CD8-positive, alpha-beta memory T cell (primary cell): ENCODE measurements at places on chromosomes 1 and 21. TPM values are rescaled to one million over a fixed set of nuclear protein-coding genes. Genes with fewer than 3 reads are reported as not detected.

The OR2L2 gene
- not detected for total RNA-seq

The FCRL4 gene
- not detected for total RNA-seq

The KCNJ15 gene
- not detected for total RNA-seq

The ARHGEF10L gene
- total RNA-seq, result 0.26 TPM

The CRNN gene
- total RNA-seq, result not detected

The KCNK2 gene
- not detected for total RNA-seq

The ZNF436 gene
- 5.9 TPM for total RNA-seq

The RNU1-2 gene
- 1,293 TPM for total RNA-seq

The CD5L gene
- total RNA-seq, result not detected

The TMEM9 gene
- total RNA-seq, result 17.1 TPM

The GCSAML gene
- 0.20 TPM for total RNA-seq

The AVPR1B gene
- total RNA-seq, result not detected

GRCh38 chr1:45013551-45014209, 1.6 kb downstream of the UROD start:
- H3K27ac ChIP-seq, result peak overlapping the region; percentile 74
- H3K36me3 ChIP-seq, result peaks cover 19% of the 10 kb centered on the region
- no peak for DNase-seq
- peak overlapping the region; percentile 66 for H3K4me3 ChIP-seq
- no peaks in the 10 kb centered on the region for H3K27me3 ChIP-seq

- H3K27me3 ChIP-seq, result no peaks in the 10 kb centered on the region
- no peak for DNase-seq
- no peaks in the 10 kb centered on the region for H3K4me1 ChIP-seq
- no peak overlapping the region for H3K4me3 ChIP-seq
- H3K36me3 ChIP-seq, result no peaks in the 10 kb centered on the region
Measured at GRCh38 chr1:9161342-9161741, 32.4 kb upstream of the GPR157 start.

- no peaks in the 10 kb centered on the region for H3K27me3 ChIP-seq
- no peaks in the 10 kb centered on the region for H3K36me3 ChIP-seq
- DNase-seq, result no peak
- H3K27ac ChIP-seq, result no peak overlapping the region
- no peak overlapping the region for H3K4me3 ChIP-seq
Measured at GRCh38 chr1:59901770-59902388, 24.7 kb downstream of the CYP2J2 start.

GRCh38 chr1:32749771-32750170, 47.2 kb upstream of the SYNC start:
- no peaks in the 10 kb centered on the region for H3K36me3 ChIP-seq
- H3K4me1 ChIP-seq, result peaks cover 6% of the 10 kb centered on the region
- no peaks in the 10 kb centered on the region for H3K27me3 ChIP-seq

- H3K27me3 ChIP-seq, result no peaks in the 10 kb centered on the region
- no peak for DNase-seq
- no peak overlapping the region for H3K4me3 ChIP-seq
- no peak overlapping the region for H3K27ac ChIP-seq
- H3K36me3 ChIP-seq, result no peaks in the 10 kb centered on the region
Measured at GRCh38 chr21:34590520-34590919, 24.4 kb downstream of the RCAN1 start.

GRCh38 chr1:116994411-116994810, 7.1 kb upstream of the CD101 start:
- no peaks in the 10 kb centered on the region for H3K36me3 ChIP-seq
- H3K27ac ChIP-seq, result no peak overlapping the region
- no peaks in the 10 kb centered on the region for H3K27me3 ChIP-seq
- peaks cover 12% of the 10 kb centered on the region for H3K4me1 ChIP-seq
- no peak overlapping the region for H3K4me3 ChIP-seq

DNA sequence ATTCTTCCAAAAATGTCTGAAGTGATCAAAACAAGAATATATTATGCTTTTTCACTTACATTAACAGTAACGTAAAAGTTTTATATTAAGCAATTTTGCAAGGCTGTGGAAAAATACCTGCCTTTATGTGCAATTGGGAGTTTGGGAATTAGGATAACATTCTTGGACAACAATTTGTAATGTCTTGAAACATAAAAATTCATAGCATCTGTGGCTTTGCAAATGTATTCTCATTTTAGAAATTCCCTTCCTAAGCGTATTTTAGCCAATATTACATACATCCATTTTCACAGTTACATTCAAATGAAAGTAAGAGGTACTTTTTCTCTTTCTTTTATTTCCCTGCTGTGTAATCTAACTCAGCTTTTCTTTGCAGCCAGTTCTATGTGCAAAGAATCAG, 13.4 kb upstream of the CFH start:
- no peaks in the 10 kb centered on the region for H3K36me3 ChIP-seq
- H3K27me3 ChIP-seq, result no peaks in the 10 kb centered on the region
- no peak overlapping the region for H3K27ac ChIP-seq
- H3K4me3 ChIP-seq, result no peak overlapping the region
- no peaks in the 10 kb centered on the region for H3K4me1 ChIP-seq

DNA sequence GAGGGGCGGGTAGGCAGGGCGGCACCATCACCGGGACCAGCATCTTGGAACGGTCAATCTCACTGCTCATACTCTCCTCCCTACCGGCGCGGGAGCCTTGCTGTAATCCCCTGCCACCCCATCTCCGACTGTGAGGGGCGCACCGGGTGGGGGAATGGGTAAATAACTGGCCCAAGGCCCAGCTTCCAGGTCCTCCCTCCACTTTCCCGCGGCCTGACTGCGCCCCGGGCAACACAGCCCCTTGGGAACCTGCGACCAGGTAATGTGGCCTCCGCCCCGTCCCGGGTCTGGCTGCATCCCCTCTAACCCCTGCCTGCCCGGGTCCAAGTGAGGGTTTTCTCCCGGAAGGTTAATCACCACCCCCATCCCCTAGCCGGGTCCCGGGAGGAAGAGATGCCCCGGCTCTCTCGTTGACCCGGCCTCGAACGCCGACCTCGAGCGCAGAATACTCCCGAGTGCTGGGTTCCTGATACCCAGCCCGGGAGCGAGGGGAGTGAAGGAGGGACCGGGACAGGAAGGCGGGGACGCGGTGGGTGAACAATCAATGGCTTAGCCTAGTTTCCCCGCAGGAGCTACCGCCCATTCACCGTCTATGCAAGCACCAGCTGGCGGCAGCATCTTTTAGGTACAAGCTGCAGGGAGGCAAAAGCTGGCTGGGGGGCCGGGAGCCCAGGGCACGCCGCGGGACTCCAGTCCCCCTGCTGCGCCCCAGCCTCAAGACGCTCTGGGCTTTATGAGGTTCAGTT, 5.9 kb upstream of the LHX9 start:
- H3K4me1 ChIP-seq, result peaks cover 67% of the 10 kb centered on the region
- peaks cover 92% of the 10 kb centered on the region for H3K27me3 ChIP-seq
- H3K4me3 ChIP-seq, result no peak overlapping the region
- no peaks in the 10 kb centered on the region for H3K36me3 ChIP-seq
- no peak for DNase-seq
- no peak overlapping the region for H3K27ac ChIP-seq

GRCh38 chr21:32389337-32390015, 3.3 kb downstream of the URB1 start:
- no peak overlapping the region for H3K27ac ChIP-seq
- no peak overlapping the region for H3K4me3 ChIP-seq
- H3K36me3 ChIP-seq, result no peaks in the 10 kb centered on the region
- no peaks in the 10 kb centered on the region for H3K27me3 ChIP-seq
- peaks cover 26% of the 10 kb centered on the region for H3K4me1 ChIP-seq

DNA sequence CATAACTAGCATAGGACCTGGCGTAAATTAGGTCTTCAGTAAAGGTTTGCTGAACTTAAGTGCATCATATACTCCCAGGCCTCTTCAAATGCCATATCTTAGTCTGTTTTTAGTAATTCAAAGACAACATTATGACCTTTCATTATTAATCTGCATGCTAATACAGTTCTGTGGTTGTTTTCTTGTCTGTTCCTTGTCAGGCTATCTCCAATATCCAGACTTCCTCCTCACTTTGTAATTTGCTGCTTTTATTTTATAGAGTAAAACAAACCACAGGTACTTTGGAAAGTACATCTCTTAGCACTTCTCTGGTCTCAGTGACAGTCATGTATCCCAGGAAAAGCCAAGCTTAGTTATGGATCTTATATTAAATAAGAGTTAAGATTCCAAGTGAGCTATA, 65.1 kb upstream of the BMP8A start:
- H3K27me3 ChIP-seq, result no peaks in the 10 kb centered on the region
- DNase-seq, result no peak
- no peaks in the 10 kb centered on the region for H3K4me1 ChIP-seq
- H3K27ac ChIP-seq, result no peak overlapping the region

DNA sequence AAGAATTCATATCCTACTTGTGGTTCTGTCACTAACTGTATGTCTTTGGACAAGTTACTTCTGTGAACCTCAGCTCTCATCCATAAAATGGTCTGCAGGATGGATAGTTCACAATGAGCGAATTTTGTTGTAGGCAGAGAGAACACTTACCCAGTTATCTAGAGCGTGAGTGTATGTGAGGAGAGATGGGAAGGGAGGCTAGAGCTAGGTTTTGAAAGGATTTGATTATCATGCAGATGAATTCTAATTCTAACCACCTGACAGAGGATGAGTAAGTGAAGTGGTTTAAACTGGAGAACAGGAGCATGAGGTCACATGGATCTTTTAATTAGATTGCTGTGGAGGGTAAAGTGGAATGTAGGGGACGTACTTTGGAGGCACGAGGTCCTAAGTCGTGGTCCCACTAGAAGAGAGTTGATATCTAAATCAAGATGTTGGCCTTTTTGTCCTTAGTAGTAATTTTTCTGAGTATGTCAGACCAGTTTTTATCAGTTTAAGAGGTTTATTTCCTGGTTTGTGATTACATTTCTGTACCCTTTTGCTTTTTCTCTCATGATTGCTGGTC, 5.0 kb downstream of the SUCO start:
- no peaks in the 10 kb centered on the region for H3K36me3 ChIP-seq
- H3K4me1 ChIP-seq, result peaks cover 69% of the 10 kb centered on the region
- no peak overlapping the region for H3K4me3 ChIP-seq
- H3K27ac ChIP-seq, result no peak overlapping the region

DNA sequence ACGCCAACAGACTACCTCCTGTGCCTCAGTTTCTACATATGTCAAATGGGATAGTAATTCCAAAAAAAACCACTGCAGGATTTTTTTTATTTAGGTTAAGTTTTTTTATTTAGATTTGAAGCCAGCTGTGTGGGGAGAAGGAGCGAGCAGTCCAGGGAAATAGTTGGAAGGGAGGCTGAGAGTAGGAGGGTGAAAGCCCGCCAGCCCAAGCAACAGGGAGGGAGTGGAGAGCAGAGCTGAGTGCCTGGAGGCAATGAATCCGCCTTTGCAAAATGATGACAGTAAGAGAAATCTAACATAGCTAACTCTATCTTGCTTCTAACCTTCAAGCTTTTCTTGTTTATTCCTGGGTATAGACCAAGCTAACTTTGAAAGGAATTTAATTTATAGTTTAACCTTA, 15.6 kb upstream of the C1orf198 start:
- no peak for DNase-seq
- H3K27me3 ChIP-seq, result peaks cover 5% of the 10 kb centered on the region
- H3K27ac ChIP-seq, result no peak overlapping the region
- H3K36me3 ChIP-seq, result no peaks in the 10 kb centered on the region
- no peaks in the 10 kb centered on the region for H3K4me1 ChIP-seq
- H3K4me3 ChIP-seq, result no peak overlapping the region

GRCh38 chr1:145871994-145872924, 13.4 kb upstream of the PIAS3 start:
- H3K4me3 ChIP-seq, result peak overlapping the region; percentile 51
- no peak overlapping the region for H3K27ac ChIP-seq
- peak; percentile 56 for DNase-seq
- no peaks in the 10 kb centered on the region for H3K27me3 ChIP-seq
- no peaks in the 10 kb centered on the region for H3K36me3 ChIP-seq

DNA sequence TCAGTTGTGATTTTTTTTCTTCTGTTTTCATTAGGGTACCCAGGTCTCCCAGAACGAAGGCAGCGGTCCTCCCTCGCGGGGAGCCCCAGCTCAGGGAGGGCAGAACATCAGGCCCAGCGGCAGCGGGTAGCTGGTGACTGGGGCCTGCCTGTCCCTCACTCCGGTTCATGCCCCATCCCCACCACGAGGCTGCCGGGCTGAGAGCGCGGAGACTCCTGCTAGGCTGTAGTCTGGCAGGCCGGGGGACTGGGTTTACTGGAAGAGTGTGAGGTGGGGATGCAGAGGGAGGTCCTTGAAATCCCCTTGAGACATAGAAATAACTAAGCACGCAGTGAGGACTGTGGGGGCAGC, 10.5 kb downstream of the BRINP2 start:
- DNase-seq, result no peak
- no peak overlapping the region for H3K4me3 ChIP-seq
- H3K4me1 ChIP-seq, result no peaks in the 10 kb centered on the region
- H3K36me3 ChIP-seq, result no peaks in the 10 kb centered on the region
- no peaks in the 10 kb centered on the region for H3K27me3 ChIP-seq

DNA sequence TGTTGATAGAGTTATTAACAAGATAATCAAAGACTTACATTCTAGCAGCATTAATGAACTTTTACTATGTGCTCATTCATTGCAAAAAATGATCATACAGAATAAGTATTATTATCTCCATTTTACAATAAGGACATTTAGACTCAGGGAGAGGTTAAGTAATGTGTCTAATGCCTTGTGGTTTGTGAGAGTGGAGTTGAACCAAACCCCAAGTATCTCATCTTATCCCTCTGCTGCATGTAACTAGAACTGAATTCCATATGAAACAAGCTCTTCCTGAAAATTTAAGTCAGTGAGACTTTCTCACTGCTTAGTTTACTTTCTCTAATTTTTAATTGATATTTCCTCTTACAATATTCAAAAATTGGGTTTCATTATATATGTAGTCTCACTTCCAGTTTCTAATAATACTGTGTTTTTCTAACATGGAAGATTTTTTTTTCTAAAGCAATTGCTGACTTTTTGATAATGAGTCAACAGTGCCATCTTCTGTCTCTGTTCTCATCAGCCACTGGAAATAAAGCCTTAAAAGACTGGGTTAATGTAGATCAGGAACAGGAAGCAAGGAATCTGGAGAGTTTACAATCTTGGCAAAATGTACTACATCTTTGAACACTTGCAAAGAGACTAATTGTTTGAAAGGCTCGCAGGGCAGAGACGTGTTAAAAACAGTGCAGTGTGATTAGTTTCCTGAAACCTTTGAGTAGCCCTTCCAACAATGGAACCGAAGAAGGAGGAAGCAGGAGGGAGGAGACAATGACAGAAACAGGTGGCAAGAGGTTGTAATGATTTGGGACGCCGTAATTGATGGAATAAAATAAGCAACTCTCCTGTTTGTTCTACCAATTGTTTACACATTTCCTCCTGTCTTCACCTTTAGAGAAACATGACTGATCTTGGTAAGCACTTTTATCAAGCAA, 567.6 kb downstream of the MRPL39 start:
- no peaks in the 10 kb centered on the region for H3K27me3 ChIP-seq
- no peak for DNase-seq
- no peaks in the 10 kb centered on the region for H3K4me1 ChIP-seq
- no peaks in the 10 kb centered on the region for H3K36me3 ChIP-seq
- H3K4me3 ChIP-seq, result no peak overlapping the region
- no peak overlapping the region for H3K27ac ChIP-seq
